Fibroblast of the aortic adventitia (primary cell): ENCODE measurements at places on chromosomes 5 and 9.

DNA sequence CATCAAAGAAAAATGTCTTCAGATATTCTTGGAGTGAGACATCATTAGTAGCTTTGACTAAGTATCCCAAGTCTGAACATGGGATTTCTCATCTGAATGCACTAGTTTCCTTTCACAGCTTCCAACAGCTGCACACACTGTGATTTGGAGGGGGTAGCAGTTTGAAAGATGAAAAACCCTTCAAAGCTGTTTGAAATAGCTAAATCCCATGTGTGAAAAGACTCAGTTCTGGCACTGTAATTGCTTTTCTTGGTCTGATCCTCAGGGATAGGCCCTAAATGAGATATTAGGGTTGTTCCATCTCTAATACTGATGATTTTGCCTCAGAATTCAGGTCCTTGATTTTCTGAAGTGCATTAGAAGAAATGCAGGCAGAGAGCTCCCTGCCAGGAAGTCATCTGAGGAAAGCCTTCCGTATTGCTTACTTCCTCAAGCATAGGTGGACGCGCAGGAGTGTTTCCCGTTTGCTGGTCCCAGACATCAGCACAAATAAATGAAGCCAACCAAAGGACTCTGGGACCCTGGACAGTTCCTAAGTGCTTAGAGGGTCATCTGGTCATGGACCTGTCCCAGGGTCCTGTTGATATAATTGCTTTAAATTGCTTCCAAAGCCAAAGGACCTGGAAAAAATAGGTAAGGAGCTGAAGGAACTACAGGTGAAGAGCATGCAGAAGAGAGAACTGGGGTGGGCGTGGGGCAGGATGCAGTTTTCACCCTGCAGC is 25.6 kb upstream of the FRMPD1 start:
- no peak for DNase-seq

GRCh38 chr5:139636207-139636792 is 11.8 kb upstream of the CXXC5 start:
- no peak for DNase-seq

- DNase-seq, result no peak
These were observed 30.7 kb downstream of the PAEP start for GRCh38 chr9:135592331-135592590.

- no peak for DNase-seq
These were observed 450.7 kb downstream of the EFNA5 start for GRCh38 chr5:107219993-107220392.

- DNase-seq, result no peak
These were observed 93.4 kb upstream of the CDH6 start for GRCh38 chr5:31100047-31100575.

- no peak for DNase-seq
These were observed 457 bp upstream of the IDNK start for GRCh38 chr9:83622433-83622938.

DNA sequence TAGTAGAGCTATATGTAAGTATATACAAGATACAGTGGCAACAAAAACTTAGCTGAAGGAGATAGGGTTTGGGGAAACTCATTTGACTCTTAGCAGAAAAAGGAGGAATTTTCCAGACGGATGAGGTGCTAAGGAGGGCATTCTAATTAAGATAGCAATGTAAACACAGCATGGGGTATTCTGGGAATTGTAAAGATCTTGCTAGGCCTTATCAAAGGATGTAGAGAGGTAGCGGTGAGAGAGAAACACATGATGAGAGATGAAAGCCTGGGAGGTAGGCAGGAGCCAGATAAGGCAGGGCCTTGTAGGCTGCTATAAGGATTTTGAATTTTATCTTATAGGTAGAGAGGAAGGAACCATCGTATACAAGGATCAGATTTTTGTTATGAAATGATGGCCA is 106.6 kb upstream of the KCNN2 start:
- no peak for DNase-seq

DNA sequence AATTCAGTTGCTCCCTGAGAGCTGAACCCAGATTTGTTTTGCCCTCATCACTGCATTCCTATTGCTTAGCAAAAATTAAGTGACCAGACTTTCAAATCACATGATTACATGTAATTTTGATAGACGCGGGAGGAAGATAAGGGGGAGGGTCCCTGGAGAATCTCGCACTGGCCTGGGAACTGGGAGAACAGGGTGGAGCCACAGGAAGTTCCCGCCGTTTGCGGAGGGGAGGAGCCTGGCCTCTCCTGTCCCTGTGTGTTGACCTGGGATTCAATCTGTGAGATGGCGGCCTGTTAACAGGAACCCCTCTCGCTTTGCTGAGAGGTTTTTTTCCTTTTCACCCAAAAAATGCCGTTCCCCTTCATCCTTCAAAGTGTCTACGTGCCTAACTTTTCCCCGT is 142.9 kb upstream of the OR13F1 start:
- no peak for DNase-seq

DNA sequence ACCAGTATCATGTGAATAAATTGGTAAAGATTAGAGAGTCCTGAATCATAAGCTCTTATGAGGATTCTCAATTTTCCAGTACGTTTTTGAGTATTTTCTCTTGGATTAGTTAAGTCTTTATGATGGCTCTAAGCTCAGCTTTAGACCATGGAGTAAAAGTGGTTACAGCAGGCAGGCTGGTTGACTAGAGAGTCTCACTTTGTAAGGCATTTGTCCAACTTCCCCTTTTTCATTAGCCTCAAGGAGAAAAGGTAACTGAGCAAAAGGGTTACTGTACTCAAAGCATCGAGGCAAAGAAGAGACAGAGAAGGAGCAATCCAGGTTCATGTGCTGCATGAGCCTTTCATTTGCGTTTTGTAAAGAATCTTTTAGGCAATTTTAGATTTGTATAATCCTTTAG is 8.5 kb downstream of the NOP16 start:
- DNase-seq, result no peak

GRCh38 chr5:135263022-135263668 is 135.9 kb downstream of the MACROH2A1 start:
- no peak for DNase-seq

DNA sequence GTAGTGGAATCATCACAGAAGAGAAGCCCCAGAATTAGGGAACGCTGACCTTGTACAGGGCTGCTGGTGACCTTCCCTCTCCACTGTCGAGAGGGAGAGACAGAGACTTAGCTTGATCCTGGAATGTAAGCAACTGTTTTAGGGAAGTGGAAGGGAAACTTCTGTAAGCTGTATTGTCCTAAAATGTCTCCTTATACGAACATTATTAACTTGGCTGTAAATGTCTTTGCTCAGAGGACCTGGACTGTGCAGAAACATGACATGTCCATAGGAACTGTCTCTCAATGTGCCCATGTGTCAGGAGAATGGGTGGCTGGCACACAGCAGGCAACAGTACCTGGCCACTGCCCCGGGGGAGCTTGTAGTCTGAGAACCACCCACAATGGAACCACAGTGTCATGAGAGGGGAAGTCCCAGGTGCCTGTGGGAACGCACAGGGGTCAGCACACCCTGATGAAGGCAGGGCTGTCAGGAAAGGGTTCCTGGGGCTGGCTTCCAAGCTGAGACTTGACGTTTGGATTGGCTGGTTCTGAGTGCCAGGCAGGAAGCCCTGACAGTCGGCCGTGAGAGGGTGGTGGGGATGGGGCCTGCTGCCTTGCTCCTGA is 34.0 kb downstream of the DAP start:
- DNase-seq, result no peak

DNA sequence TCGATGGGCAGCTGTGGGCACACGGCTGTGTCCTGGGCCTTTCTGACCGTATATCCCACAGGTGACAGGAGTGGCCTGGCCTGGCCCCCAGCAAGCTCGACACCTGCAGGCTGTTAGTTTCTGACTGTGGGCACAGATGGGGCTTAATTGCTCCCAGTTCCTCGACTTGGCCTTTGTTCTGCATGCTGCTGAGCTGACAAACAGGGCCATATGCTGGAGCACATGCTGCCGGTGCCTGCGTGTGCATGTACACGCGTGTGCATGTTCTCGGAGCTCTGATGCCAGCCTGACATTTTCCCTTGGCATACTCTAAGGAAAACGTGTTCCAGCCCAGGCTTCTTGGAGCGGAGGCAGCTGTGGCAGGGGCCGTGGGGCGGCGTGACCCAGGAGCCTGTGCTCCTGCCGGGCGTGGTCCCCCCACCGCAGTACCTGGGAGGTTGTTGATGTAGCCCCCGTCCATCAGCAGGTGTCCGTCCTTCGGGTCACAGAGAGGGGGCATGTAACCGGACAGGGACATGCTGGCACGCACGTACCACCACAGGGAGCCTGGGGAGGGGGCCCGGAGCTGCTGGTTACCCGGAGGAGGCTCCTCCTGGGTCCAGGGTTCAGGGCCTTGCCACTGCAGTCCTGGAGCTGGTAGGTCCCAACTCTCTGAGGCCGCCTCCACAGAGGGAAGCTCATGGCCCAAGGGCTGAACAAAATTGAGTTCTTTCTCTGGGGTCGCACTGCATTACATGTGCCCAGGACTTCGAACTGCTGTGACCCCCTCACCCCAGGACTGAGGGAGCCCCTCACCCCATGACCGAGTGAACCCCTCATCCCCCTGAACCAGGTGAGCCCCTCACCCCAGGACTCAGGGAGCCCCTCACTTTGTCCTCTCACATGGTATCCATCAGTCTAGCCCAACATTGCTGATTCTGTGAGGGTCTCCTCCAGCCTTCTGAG is 4.1 kb upstream of the NSMF start:
- no peak for DNase-seq

GRCh38 chr5:61578858-61579503 is 246.9 kb downstream of the ZSWIM6 start:
- DNase-seq, result no peak

- DNase-seq, result no peak
These were observed 376.9 kb upstream of the KCNN2 start for GRCh38 chr5:113984928-113985327.

DNA sequence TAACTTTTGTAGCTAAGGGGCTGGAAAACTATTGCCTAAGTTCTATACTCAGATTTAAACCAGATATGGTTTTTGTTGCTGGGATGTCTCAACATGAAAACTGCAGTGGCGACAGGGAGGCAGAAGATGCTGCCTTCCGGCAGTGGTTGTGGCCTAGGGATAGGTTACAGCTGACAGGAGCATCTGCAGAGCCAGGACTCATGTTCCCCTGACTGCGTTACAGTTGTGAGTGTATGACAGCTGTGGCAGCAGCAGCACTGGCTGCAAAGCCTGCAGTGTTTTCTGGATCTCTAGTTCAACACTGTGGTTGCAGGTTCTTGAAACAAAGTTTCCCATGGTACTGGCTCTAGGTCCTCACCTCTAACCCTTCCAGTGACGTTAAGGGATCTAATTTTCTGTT is 498.8 kb upstream of the CDH18 start:
- DNase-seq, result no peak

DNA sequence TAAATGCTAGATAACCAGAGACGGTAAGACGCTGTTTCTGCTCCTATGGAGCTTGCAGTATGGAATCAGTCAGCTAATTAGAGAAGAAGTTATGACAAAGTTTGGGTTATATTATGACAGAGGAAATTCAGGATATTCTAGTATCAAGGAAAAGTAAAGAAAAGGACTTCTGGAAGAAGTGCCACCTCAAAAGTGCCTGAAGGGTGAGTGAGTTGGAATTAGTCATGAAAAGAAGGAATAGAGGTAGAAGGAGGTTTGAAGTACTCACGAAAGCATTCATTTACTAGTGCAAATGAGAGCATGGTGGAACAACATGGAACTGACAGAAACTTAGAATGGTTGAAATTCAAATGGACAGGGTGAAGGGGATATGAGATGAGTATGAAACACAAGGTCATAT is 40.4 kb upstream of the MTAP start:
- no peak for DNase-seq

GRCh38 chr9:68749579-68750159 is 44.6 kb downstream of the PIP5K1B start:
- no peak for DNase-seq

GRCh38 chr5:96004087-96004486 is 42.4 kb upstream of the ELL2 start:
- no peak for DNase-seq

GRCh38 chr9:85041466-85042137 is 372.1 kb downstream of the NTRK2 start:
- DNase-seq, result no peak

GRCh38 chr5:134503088-134503936 is 22.2 kb upstream of the JADE2 start:
- peak; percentile 98 for DNase-seq

DNA sequence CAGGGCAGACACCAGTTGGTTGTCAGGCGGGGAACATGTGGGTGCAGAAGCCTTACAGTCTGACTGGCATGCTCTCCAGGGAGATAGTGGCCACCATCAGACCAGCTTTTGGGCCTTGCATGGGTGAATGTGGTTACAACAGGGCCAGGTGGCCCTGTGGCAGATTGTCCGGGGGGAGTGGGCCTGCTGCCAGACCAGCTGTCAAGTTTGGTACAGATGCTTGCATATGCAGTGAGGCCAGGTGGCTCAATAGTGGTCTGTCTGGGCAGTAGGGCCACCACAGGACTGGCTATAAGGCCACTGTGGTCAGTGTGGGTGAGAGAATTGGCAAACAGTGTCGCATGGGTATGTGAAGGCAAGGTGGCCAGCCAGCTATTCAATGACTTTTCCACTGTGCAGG is 148.7 kb downstream of the FAM174A start:
- DNase-seq, result no peak
